ENCODE measurements at places on chromosomes 7 and 10.

DNA sequence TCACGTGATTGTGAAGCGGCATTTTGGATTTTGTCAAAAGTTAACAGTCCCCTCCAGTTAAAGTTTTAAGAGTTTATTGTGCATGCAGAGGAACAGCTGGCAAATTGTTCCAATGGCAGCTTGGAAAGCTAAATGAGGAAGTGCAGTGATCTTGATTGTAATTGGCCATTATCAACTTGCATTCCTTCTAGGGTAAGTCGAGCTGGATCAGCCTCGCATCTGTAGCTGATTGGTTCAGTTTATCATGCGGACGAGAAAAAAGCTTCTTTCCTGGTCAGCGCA is 566 bp downstream of the ZNF789 start:
- DNase-seq, result peak; percentile 68

DNA sequence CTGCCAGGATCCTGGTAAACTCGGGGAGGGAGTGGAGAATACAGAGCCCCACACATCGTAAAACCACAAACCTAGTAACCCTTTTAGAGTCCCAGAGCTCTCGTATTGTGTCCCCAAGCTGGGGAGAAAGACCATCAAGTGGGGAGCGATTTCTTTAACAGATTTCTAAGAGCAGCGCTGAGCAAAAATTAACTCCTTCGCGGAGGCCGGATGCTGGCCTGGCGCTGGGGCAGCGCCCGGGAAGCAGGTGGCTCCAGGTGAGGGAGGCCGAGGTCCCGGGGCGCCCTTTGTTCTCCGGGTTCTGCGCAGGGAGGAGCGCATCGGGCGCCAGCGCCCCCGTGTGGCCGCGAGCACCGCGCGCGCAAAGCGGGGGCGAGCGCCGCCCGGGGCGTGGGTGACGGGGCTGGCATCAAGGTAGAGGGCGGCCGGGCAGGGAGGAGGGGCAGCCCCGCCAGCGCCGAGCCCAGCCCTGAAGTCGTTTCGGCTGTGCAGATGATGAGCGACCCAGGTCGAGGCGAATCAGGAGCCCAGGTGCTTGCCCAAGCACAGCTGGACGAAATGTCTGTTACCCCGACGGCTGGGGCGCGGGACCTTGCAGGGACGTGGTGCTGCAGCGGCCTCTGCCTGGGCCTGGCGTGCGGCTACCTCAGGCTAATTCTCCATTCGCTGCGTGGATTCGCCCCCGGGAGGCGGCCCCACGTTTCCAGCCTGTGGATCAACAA is 10.4 kb upstream of the FGFR2 start:
- DNase-seq, result no peak

DNA sequence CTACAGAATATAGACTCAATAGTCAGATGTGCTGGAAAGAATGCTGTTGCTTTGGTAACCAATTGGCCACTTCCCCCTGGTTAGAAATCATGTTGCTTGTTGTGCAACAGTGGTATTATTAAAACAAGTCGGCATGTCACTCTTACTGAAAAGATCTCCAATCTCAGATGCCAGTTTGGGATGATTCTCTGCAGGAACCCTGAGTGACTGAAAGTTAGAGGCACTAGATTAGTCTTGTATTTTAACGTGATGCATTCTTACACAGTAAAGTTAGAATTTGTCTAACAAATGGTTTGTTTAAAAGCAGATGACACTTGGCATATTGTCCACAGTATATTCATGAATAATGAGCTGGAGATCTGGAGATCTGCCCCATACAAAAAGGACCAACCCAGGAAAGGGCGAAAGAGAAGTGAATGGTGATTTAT is 287.6 kb downstream of the TWIST1 start:
- DNase-seq, result no peak

DNA sequence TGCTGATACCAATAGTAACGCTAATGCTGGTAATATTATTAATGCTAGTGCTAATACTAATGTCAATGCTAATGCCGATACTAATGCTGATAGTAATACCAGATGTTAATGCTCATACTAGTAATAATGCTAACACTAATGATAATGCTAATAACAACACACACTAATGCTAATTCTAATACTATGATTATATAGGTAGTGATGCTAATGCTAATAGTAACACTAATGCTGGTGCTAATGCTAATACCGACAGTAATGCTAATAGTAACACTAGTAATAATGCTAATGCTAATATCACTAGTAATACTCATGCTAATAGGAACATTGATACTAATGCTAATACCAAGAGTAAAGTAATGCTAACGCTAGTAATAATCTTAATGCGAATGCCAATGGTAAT is 406.4 kb upstream of the RNF32 start:
- DNase-seq, result no peak

DNA sequence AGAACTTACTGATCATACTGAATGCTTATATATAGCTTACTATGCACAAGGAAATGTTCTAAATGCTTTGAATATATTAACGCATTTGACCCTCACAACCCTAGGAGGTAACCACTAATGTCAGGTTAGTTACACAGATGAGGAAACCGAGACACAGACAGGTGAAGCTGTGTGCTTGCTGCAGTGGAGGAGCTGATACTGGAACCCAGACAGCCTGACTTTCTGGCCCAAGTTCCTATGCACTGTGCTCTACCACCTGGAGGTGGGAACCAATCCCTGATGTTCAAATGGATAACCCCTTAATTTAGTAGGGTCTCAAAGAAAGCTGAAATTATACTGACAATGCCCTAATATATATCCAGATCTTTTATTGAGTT is 119.6 kb downstream of the SORBS1 start:
- DNase-seq, result no peak

GRCh38 chr7:2069472-2069860 is 163.3 kb downstream of the MAD1L1 start:
- DNase-seq, result no peak

DNA sequence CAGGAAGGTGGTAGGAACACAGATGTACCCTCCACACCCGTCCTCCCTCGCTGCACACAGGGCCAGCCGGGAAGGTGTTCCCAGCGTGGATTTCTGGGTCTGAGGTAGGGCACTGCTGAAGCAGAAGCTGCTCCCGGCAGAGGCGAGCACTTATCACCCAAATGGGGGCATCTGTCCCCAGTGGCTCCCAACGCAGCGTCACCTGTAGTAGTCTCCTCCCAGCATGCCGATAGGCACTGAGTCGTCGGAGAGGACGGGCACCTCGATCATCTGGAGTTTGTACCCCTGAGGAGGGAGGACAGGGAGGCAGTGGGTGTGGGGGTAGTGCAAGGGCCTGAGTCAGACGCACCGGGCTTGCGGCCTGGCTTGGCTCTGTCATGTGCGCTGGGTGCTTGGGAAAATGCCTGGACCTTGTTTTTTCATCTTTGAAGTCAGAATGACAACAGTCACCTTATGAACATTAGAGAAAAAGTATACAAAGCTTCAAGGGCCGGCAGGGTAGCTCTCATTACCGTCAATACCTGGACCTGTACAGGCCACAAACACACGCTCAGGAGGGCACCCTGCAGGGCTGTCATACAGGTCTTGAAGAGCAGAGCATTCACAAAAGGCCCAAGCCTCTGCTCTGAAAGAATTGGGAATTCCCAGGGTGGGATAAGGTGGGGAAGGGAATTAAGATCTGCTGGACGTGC is 3.1 kb upstream of the PYROXD2 start:
- no peak for DNase-seq

DNA sequence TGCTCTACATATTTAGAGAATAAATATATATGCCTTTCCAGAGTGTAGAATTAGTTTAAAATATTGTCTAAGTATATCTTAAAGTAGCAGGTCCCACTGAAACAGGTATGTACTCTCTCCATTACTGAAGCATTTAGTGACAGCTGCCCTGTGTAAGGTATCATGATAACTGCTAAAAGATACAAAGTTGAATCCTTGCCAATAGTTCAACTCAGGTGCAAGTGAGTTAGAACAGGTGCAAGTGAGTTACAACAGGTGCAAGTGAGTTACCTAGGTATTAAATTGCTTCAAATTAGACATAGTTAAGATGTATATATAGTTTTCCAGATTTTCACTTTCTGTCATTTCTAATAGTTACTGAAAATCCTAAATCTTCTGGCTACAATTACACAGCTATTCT is 119.1 kb downstream of the CNOT4 start:
- no peak for DNase-seq

DNA sequence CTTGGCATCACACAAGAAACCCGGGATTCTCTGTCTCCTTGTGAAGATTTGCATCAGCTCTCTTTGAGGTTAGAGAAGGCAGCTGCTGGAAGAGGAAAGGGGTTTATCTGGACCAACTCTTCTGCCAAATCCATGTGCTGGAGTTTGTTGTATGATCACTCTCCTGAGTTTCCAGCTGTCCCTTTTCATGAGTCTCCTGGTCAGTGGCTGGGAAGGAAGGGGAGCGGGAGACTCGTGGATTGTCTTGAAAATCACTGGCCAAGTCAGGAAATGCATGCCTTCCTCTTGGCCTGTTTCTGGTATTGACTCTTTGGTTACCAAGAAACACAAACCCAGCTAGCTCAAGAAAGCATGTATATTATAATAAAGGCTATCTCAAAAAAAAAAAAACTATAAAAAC is 38.8 kb downstream of the TACR2 start:
- DNase-seq, result no peak

GRCh38 chr7:35617041-35617440 is 77.9 kb downstream of the HERPUD2 start:
- no peak for DNase-seq

DNA sequence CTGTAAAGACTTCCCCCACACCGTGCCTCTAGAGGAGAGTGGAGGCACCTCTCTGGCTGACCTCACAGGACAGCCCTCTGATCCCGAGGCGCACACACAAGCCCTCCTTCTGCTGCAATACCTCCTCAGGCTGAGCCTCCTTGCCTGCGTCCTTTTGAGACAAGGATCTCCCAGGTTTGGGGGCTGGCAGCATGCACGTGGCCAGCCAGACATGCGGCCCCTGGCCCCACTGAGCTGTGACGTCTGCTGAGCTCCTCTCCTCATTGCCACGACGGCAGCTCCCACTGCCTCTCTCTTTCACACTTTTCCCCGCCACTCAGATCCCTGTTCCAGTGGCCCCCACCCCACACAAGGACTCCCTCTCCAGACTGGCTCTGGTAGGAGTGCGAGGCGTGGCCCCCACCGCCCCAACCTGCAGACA is 12.2 kb upstream of the DNAAF5 start:
- DNase-seq, result no peak

GRCh38 chr7:158446281-158446680 is 141.3 kb downstream of the PTPRN2 start:
- DNase-seq, result no peak

DNA sequence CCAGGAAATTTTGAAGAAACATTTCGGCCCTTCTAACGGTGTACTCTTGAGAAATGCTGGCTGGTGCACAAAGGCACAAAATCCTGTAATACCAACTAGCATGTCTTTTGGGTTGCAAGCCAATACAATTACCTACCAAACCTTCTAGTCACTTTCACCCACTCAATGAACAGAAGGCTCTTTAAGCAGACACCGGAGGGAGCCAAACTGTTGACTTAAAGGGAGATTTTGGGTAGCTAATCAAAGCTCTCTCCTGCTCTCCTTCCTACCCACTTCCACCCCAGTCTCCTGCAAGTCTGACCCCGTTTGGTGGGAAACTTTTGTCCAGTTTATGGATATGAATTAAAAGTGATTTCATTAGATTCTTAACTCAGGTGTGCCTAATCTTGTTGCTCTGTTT is 24.0 kb downstream of the GRM3 start:
- no peak for DNase-seq

- no peak for DNase-seq
Observed at GRCh38 chr7:134985894-134986362, 380 bp upstream of the AGBL3 start.

DNA sequence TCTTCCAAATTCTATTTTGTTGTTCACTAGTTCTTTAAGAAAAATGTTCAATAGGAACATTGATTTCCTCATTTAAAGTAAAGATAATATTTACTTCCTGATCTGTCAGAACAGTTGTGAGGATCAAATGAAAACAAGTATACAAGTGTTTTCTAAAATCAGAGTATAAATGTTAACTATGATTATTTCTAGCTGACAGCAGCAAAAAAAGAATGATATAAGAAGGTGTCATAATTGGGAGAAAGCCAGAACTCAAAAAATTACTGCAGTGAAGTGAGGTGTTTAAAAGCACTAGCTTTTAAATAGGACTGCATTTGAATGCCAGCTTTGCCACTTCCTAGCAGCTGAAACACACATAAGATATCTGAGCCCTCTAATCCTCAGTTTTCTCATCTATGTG is 283.3 kb downstream of the RNLS start:
- no peak for DNase-seq

DNA sequence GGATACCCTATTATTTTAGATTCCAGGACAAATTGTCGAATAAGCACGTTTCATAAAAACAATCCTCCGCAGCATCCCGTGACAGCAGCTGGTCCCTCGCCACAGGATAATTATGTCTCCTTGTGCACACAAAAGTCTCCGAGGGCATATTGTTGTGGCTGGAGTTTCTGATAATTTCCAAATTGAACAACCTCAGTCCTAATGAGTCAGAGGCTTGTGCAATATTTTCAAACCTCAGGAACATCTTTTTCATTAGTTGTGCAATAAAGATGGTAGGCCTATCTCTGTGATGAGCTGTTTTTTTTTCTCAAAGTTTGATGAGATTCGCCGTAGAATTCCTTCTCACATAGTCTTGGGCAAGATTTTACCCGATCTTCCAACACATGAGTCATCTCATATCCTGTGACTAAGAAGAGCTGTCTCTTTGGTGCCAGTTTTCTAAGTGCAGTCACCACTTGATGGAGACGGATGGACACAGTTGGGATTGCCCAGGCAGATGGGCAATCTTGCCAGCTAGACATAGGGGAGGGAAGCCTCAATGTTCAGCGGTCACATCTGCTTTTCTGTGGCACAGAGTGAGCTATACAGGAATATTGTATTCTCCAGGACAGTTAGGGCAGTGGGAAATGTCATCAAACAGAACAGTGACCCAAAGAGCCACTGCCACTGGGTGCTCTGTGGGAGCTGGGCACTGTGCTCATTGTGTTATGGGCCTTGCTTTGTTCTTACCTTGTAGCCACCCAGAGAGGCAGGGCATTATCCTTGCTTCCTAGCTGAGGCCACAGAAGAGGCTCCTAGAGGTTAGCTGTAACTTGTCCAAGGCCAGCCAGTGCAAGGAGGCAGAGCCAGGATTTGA is 7.8 kb downstream of the HTRA1 start:
- no peak for DNase-seq

GRCh38 chr7:44383566-44383965 is 58.2 kb upstream of the CAMK2B start:
- no peak for DNase-seq

DNA sequence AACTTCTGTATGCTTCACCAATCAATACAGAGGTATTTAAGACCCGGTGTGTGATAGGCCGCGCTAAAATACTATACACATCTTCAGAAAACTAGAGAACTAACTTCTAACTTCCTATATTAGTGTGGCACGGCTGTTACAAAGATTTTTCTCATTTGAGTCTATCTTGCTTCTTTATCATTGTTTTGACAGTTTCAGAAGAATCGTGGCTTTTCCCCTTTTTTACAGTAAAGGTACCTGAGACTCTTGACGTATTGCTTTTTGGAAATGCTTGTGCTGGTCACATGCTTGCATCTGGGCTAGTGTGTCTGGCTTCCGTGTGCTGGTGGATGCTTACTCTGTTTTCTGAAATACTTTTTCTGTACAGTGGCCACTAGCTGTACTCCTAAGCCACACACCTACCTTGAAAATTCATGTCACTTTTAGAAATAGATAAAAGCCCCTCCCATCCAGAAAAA is 12.7 kb downstream of the IKZF1 start:
- DNase-seq, result no peak
